ENCODE measurements at places on chromosomes 4 and X. TPM values are rescaled to one million over a fixed set of nuclear protein-coding genes. Genes with fewer than 3 reads are reported as not detected.

GRCh38 chrX:20402956-20403355 is 136.2 kb upstream of the RPS6KA3 start:
- DNase-seq = no peak

GRCh38 chrX:68332201-68332731 is 101.0 kb downstream of the OPHN1 start:
- DNase-seq = no peak

GRCh38 chrX:40131654-40132337 is 34.0 kb upstream of the BCOR start:
- DNase-seq = no peak

DNA sequence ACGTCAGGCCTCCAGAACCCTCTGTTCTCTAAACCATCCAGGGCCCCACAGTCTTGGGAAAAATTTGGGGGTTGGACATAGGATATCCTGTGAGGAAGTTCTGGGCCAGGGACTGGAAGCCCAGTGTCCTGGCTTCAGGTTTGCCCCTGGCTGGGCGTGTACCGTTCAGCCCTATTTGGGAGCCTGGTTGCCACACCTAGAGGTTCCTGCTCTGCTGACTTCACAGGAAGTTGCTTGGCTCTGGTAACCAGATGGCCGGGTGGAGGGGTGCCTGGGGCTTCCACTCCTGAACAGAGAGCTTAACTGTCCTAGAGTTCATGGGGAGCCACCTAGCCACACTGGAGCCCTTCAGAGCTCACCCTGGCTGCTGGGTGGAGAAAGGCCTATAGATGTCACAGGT is 1.1 kb downstream of the TAFAZZIN start:
- DNase-seq = no peak

- DNase-seq = no peak
Measured at GRCh38 chr4:8910822-8911315, 39.2 kb upstream of the HMX1 start.

GRCh38 chrX:16137416-16138107 is 14.2 kb downstream of the GRPR start:
- no peak for DNase-seq

GRCh38 chr4:85086721-85087120 is 120.2 kb upstream of the WDFY3 start:
- DNase-seq = no peak

- DNase-seq = no peak
Measured at GRCh38 chrX:68714856-68715255, 67.4 kb downstream of the STARD8 start.

Gene RGN
- polyA plus RNA-seq = not detected

Gene MND1
- polyA plus RNA-seq = 4.5 TPM

Gene NXF2B
- not detected for polyA plus RNA-seq

Gene PABPC4L
- 0.03 TPM for polyA plus RNA-seq
